ENCODE measurements at places on chromosomes 3 and 15.

GRCh38 chr15:29410338-29410737, 140.7 kb upstream of the NSMCE3 start:
- no peak for DNase-seq

DNA sequence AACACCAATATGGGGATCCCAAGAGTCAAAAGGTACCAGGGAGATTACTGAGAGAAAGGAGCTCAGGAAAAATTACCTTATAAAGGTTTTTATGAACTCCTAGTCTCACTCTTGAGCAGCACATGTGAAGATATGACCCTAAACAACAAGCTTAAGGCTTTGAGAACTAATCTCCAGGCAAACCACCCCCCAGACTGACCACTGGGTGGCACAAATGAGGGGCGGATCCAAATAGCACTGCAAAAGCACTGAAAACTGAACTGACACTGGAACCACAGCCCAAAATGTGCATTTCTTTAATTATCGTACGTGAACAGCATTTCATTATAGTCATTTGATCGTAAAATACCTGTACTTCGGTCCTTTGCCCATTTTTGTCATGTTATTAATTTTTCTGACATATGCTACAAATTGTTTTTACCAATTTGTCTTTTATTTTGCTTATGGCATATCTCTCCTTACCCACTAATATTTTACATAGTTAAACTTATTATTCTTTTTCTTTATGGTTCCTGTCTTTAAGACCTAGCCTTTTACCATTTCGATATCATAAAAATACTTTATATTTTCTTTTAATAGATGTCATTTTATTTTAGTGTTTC, 31.5 kb upstream of the TFDP2 start:
- DNase-seq = no peak

GRCh38 chr15:43103907-43104306, 1.9 kb downstream of the UBR1 start:
- no peak for DNase-seq

DNA sequence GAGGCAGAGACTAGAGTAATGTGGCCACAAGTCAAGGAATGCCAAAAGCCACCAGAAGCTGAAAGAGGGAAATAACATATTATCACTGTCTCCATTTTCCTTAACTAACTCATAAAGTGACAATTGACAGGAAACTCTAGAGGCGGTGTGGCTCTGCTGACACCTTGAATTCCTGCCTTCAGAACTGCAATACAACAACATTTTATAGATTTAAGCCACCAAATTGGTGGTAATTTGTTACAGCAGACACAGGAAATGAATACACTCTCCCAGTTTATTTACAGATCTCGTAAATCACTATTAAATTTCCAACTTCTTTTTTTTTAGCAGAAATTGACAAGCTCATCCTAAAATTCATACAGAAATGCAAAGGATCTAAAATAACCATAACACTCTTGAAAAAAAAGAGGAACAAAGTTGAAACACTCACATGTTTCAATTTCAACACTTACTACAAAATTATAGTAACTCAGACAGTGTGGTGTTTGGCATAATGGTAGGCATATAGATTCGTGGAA, 449.9 kb downstream of the OTOL1 start:
- DNase-seq = no peak

DNA sequence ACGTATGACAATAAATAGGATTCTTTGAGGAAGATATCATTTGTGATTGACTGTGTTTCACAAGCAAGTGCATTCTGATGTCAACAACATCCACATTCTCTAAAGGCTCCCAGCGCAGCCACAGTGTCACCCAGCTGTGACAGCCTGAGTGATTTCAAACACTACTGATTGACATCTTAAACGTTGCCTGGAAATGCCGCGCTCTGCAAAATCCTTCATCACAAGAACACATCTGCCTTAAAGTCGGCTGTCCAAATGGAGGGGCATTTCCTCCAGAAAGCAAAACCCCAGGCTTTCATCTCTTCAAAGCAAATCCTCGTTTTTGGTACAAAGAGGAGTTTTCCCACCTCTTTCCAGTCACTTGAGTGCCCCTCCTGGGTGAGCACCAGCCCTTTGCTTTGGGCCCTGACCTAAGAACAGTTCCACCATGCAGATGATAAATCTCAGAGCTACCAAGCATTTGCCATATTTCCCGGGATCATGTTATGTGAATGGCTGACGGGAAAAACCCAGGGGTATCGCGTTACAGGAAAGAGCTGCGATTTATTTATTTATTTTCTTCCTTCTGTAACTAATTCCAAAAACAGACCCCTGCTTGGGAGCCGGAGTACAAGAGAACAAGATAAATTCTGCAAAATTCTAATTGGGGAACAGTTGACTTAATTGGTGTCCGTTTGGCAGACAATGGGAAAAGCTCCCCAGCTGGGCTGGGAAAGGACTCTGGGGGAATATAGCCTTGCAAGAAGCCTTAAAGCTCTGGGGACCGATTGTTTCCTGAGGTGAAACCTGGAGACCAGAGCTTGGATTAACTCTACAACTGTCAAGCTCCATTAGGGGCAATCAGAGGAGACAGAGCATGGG, 703.8 kb upstream of the NR2F2 start:
- DNase-seq = no peak

- DNase-seq = no peak
Observed at GRCh38 chr3:114404590-114404989, 110.8 kb downstream of the TIGIT start.

GRCh38 chr3:36823806-36824205, 59.5 kb upstream of the DCLK3 start:
- no peak for DNase-seq

- no peak for DNase-seq
Observed at GRCh38 chr15:89898146-89898545, 4.4 kb upstream of the AP3S2 start.

GRCh38 chr15:88574655-88575054, 28.2 kb upstream of the DET1 start:
- no peak for DNase-seq

DNA sequence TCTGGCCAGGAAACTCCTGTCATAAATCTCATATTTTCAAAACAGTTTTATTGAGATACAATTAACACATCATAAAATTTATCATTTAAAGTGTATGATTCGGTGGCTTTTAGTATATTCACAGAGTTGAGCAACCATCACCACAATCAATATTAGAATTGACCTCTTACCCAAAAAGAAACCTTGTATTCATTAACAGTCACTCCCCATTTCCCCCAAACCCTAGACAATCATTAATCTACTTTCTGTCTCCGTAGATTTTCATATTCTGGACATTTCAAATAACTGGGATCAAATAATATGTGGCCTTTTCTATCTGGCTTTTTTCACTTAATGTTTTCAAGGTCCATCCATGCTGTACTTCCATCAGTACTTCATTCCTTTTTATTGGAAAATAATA, 145.7 kb upstream of the RORA start:
- no peak for DNase-seq

DNA sequence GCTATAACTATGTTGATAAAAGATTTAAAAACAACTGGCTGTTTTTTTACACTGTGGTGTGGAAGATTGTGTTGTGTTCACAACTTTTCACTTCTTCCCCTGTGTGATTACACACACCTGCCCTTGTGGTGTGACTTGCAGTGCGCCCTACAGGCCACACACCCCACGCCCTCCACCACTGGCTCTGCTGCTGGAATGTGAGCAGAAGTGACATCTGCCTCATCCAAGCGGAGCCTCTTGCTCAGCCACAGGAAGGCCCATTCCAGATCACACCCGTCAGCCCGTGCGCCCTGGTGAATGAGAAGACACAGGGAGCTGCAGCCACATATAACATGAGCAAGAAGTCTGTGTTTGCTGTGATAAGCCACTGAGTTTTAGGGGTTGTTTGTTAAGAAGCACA, 7.0 kb downstream of the CCR2 start:
- DNase-seq = no peak

DNA sequence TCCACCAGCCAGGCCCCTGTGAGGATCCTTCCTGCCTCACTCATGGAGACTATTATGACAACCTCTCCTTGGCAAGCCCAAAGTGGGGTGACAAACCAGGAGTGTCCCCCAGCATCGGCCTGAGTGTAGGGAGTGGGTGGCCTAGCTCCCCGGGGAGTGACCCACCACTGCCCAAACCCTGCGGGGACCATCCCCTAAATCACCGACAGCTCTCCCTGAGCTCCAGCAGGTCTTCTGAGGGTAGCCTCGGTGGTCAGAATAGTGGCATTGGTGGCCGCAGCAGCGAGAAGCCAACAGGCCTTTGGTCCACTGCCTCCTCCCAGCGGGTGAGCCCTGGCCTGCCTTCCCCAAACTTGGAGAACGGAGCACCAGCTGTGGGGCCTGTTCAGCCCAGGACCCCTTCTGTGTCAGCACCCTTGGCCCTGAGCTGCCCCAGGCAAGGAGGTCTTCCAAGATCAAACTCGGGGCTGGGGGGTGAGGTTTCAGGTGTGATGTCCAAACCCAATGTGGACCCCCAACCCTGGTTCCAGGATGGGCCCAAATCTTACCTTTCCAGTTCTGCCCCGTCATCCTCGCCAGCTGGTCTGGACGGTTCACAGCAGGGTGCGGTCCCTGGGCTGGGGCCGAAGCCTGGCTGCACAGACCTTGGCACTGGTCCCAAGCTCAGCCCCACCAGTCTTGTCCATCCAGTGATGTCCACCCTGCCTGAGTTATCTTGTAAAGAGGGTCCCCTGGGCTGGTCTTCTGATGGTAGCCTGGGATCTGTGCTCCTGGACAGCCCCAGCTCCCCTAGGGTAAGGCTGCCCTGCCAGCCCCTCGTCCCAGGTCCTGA, 1.0 kb downstream of the LIMD1 start:
- DNase-seq = no peak

GRCh38 chr3:89649431-89649830, 542.0 kb downstream of the EPHA3 start:
- DNase-seq = no peak

GRCh38 chr3:96779810-96780209, 34.6 kb upstream of the EPHA6 start:
- no peak for DNase-seq

DNA sequence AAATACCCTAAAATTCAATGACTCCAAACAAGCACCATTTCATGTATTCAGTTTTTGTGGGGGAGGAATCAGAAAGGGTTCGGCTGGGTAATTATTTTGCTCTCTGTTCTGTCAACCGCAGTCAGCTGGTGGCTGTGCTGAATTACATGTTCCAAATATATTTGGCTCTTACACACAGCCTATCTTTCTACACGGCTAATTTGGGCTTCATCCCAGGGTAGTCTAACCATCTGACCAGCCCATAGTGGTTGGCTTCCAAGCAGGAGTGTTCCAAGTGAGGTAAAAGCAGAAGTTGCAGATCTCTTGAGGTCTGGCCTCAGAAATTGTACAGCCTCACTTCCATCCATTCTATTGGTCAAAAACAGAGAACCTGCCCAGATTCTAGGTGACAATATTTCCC, 760.8 kb upstream of the SEMA6D start:
- DNase-seq = no peak

GRCh38 chr3:180188512-180189309, 152.0 kb upstream of the PEX5L start:
- no peak for DNase-seq

DNA sequence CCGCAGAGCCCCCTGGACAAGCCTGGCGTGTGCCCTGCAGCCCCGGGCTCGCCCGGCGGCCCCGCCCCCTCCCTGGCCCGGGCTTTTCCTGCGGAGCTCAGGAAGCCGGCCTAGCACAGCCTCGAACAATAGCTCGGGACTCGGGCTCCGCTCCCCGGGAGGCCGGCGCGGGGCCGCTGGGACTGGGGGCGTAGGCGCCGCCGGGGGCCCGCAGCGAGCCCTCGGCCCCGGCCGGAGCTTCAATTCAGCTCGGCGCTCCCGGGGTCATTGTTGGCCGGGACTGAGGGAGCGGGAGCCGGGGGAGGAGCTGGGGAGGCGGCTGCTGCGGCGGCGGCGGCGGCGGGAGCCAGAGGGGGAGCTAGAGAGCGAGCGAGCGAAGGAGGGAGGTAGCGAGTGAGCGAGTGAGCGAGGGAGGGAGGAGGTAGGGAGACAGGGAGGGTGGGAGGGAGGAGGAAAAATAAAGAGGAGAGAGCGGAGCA, 41.0 kb upstream of the ROPN1 start:
- peak; percentile 48 for DNase-seq

DNA sequence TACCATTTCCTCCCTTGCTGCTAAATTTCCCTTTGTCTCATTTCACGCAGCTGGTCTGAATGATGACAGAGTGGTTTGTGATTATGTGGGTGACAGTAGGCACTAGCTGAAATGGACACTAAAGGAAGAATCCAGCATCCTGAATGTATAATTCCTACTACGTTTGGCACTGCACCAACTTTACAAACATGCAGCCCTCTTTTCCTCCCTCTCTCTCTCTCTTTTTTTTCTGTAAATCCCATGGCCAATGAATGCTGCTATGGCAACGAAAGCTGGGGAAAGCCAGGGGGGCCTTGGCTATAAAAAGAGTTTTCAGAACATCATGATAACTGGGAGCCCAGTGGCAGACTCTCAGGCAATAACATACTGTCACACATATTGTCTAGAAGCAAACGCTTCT, 367.2 kb upstream of the AGTR1 start:
- no peak for DNase-seq

GRCh38 chr3:141735176-141735575, 2.9 kb upstream of the RNF7 start:
- DNase-seq = no peak

DNA sequence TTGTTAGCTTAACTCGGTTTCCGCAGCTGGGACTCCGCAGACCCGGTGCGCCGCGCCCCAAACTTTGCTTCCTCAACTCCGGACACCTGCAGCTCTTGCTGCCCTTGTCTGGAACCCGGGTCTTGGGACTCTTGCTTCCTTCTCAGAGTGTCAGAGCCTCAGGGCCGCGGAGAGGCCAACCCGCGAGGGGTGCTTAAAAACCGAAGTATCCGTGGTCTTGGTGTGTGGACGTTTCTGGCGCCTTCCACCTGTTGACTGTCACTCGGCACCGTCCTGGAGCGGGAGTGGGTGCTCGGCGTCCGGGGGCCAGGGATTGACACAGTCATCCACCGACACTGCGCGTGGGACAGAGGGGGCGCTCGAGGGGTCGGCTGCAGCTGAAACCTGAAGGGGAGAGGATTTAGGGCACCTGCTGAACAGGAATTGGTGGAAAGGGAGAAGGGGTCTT, 386 bp downstream of the SQOR start:
- DNase-seq = peak; percentile 60

DNA sequence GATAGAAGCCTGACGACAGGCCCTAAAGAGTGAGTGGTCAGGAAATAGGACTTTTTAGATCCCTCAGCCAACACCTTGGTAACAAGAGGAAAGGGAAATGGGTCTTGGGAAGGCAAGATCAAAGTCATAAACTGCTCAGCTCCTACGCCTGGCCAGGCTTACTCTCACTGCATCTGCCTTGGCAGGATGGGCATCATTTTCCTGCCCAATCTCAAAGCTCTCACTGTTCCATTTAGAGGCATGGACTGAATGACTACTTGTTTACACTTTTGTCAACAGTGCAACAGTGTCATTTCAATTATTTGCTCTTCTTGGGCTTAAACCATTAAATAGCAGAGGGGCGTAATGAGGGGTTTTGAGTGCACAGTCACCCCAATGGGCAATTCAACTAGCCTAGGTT, 808.7 kb downstream of the GRM7 start:
- no peak for DNase-seq

DNA sequence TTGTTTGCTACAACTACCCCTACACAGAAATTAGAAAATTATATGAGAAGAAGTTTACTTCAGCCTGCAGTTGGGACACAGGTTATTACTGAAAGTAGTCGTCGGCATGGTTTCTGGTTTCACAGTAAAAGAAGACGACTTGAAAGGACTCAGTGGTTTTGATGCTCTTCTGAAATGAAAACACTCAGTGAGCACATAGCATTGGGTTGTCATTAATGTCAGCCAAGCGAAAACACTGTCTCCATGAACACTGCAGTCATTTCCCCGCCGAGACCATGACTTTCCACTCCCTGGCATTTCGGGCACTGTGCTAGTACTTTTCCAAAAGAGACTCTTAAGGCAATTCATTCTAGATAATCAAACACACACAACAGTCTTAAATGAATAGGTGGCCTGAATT, 69.2 kb upstream of the ICE2 start:
- no peak for DNase-seq

All from stimulated activated naive B cell treated with anti-CD40 and anti-IgM and Interleukin-4, amounts not matched to agents 10 μg/mL and 1 μg/mL and 100 μg/mL, for 72 hours (primary cell).